ENCODE measurements at places on chromosomes 4 and X.

- no peak for DNase-seq
Measured at GRCh38 chr4:80446664-80447063, 111.1 kb downstream of the CFAP299 start.

GRCh38 chrX:154649503-154650220, 3.7 kb downstream of the CTAG2 start:
- DNase-seq, result no peak

- DNase-seq, result no peak
Measured at GRCh38 chr4:122503214-122503613, 46.7 kb upstream of the IL2 start.

DNA sequence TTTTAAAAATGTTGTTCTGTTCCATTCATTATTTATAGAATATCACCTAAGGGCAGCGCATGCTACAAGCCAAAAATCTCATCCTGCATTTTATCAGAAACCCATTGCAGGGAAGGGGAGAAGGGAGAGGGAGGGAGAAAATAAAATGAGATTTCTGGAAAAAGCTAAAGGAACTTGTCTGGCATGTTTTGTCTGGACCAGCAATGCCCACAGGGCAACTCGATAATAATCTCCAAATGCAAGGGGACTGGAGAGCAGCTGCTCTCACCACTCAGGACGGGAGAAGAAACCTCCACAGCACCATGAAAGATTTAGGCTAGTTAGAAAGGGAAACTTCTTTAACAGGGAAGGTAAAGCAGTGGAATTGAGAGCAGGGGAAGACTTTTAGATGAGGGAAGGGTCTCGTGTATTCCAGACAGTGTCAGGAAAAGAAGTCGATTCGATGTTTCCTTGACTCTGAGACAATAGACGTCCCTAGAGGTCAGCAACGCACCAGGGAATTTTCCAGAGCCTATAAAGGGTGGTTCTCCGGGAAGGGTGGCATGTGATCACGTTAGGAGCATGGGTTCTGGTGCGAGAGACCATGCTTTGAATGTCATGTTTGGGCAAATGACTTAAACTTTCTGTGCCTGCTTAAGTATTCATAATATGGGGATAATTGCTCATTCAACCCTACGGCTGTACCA, 132.2 kb upstream of the NDP start:
- no peak for DNase-seq

- DNase-seq, result no peak
Measured at GRCh38 chr4:174592985-174593335, 70.7 kb upstream of the HPGD start.

DNA sequence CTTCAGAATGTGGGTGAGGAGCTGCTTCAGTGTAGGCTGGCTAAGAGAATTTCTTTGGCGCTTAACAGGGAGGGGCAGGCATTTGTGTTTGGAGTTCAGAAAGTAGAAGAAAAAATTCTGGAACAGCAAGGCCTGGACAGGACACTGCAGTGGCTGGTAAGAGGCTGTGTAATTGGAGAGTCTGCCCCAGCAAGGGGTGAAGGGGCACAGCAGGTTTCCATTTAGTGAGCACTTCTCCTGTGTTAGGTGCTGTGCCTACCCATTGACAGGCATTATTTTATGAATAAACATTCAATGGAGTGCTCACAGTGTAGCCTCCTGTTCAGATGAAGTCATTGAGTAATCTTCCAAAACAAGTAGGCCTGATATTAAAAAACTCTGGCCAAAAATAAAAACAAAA, 10.7 kb upstream of the CPE start:
- DNase-seq, result no peak

Data from NCI-H446 treated with DMSO at 0.1 percent for 48 hours (cell line).